ENCODE measurements at places on chromosomes 6 and 20.

- DNase-seq, result no peak
These were observed 3.7 kb downstream of the SCGN start for GRCh38 chr6:25655723-25656122.

DNA sequence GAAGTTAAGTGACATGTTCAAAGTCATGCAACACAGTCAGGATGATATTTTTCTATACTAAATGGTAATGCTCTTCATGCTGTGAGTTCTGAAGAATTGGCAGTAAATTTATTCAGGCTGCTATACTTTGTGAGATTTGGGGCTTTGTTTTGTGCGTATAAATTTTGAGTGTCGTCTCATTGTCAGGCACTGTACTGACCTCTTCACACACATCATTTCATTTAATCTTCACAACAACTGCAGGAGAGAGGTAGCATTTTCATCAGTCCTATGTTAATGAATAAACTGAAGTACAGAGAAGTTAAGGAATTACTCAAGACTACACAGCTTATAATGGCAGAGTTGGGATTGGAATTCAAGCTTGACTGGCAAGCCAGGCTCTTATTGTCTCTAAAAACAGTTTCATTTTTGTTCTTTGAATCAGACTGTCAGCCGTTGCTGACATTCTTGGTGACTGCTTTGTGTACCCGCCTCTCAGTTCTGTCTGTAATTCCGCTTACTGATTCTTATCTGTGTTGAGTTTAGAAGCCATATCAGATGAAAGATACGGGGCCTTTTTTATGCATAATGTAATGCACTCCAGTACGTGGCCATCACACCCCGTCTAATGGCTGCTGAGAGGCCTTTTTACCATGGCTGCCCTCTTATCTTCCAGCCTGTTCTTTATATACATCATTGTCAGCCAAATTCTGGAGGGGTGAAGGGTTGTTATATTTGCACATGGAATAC lies 274.9 kb downstream of the UTRN start:
- no peak for DNase-seq

DNA sequence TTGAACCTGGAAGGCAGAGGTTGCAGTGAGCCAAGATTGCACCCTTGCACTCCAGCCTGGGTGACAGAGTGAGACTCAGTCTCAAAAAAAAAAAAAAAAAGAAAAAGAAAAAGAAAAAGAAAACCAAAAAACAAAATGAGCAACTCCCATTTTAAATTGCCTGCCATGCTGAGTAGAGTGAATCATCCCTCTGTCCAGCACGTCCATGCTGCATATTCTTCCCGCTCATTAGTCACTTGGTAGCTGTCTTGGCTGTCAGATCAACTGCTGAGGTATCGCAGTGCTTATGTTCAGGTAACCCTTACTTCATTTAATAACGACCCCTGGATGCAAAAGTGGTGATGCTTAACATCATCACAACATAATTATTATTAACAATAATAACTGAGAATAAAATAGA lies 72.6 kb upstream of the RNF24 start:
- DNase-seq, result no peak

- DNase-seq, result no peak
These were observed 64.9 kb upstream of the AFDN start for GRCh38 chr6:167761794-167762258.

DNA sequence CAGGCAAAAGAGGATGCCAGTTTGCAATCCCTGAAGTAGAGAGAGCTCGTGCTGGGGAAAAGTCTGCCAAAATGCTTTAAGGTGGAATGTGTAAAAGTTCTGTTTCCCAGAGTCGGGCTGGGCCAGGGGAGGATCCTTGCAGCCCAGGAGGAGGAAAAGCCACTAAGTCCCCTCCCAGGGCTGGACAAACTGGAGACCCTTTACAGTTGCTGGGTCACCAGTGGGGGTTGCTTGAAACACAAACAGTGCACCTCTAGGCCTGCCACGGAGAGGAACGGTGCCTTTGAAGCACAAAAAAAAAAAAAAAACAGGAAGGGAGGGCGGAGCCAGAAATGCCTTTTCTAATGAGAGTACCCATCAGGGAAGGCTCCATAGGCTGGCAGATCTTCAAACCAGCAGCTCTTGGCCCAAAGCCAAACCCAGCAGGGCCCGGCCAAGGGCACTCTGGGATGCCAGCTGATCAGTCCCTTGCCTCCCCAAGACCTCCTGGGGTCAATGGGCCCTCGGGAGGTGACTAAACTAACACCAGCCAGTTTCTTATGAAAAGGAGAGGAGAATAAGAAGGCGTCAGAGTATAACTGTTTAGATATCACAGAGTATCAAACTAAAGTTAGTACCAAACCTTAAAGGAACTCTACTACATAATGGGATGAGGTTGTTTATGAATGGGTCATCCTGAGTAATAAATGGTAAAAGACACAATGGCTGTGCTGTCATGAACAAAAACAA lies 23.7 kb downstream of the HLA-A start:
- peak; percentile 33 for DNase-seq

All from activated CD4-positive, alpha-beta T cell treated with anti-CD3 and anti-CD28 coated beads for 1 hour (primary cell).